Mammary epithelial cell (primary cell): ENCODE measurements at places on chromosomes 12 and 14. TPM values are rescaled to one million over a fixed set of nuclear protein-coding genes. Genes with fewer than 3 reads are reported as not detected.

GRCh38 chr12:6612247-6612646 is 5.1 kb upstream of the CHD4 start:
- DNase-seq: no peak

- DNase-seq: no peak
Observed at GRCh38 chr14:94486883-94487282, 10.9 kb upstream of the SERPINA9 start.

DNA sequence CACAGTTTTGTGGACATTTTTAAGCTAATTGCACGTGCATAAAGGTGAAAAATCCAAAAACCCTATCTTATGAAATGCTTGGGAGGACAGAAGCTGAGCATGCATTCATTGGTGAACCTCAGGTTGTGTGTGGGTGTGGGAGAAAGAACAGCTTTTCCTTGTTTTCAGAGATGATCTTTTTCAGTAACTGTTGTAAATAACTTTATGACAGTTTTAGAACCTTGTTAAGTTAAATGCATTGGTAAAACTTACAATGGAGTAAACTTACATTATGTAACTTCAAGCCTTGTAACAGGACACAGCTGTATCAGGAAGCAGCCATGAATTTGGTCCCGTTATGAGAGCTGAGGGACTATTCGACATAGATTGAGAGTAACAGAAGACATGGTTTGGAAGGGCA is 587.4 kb downstream of the GALC start:
- no peak for DNase-seq

- DNase-seq: no peak
Observed at GRCh38 chr12:130879212-130879686, 7.4 kb downstream of the RAN start.

MMP14 gene
- polyA plus RNA-seq: 351 TPM

CLEC1B gene
- polyA plus RNA-seq: not detected

DNA sequence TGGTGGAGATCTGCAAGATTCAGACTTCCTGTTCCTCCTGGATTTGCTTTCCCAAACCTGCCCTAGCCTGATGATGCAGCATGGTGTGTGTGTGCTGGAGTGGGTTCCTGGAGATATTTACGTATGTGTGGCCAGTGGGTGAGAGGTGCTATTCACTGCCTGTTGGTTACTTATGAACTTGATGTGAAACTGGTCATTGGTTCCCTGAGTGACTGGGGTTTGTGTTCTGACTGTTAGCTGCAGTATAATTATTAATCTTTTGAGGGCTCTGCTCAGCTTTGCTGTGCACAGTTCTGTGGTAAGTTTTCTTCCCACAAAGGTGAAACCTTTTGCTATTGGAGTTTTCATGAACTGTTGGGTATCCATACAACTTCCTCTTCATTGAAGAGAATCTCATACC is 541.8 kb upstream of the FBXO33 start:
- DNase-seq: no peak

DNA sequence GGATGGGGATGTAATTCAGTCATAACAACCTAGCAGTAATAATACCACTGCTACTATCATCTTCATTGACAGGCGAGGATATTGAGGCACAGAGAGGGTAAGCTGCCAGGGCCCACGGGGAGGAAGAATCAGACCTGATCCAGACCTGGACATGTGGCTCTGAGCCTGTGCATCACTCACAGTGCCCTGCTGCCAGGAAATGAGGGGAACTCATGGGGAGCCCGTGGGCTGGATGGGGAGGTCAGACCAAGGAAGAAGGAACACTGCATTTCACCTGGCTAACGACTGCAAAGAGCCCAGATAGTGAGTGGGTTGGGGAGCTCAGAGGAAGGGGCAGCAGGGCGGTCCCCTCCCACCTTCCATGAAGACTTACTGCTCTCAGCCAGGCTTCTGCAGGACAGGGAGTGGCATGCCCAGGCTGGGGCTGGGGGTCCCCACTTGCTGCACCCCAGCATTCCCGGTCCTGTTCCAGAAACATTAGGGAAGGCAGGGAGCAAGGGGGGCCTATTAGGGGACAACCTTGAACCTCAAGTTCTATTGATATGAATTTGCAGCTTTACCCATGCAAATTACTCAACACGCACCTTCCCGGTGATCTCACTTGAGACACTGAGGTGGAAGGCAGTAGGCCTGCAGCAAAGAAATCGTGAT is 37.7 kb downstream of the CALM1 start:
- no peak for DNase-seq

- DNase-seq: no peak
Observed at GRCh38 chr14:105333613-105334364, 19.2 kb downstream of the PACS2 start.

C12orf60 gene
- polyA plus RNA-seq: 1.1 TPM

MIP gene
- 0.06 TPM for polyA plus RNA-seq

DNA sequence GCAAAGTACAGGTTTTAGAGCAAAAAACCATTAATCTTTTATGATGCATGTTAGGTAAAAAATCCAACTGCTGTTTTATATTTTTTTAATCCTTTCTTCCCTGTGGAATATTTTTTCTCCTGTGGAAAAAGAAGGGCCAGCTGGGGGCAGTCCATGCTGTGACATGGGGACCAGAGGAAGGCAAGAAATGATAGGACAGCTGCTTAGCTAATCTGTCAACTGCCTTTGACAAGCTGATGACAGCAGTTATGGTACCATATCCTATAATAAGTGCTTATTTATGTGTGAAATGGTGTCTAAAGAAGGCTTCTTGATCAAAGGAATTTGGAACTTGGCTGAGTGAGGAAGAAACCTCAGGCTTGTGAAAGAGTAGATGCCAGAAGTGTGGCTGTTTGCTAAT is 452.4 kb upstream of the NOVA1 start:
- DNase-seq: no peak

DNA sequence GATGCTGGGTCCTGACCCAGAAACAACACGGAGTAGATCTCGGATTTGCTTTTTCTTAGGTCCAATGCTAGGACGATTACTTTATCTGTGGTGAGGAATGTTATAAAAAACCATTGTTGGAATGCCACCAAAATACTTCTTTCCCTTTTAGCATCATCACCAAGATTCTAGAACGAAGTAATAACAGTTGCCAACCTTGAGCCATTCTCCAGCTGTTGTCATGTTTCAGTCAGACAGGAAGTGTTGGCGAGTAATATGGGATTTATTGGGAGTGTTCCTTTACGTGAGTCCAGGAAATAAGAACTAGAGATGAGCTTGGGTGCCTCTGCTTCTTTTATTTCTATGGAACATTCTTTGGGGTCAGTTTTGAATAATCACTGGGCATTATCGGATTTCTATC is 892.9 kb downstream of the DIO2 start:
- DNase-seq: no peak

DNA sequence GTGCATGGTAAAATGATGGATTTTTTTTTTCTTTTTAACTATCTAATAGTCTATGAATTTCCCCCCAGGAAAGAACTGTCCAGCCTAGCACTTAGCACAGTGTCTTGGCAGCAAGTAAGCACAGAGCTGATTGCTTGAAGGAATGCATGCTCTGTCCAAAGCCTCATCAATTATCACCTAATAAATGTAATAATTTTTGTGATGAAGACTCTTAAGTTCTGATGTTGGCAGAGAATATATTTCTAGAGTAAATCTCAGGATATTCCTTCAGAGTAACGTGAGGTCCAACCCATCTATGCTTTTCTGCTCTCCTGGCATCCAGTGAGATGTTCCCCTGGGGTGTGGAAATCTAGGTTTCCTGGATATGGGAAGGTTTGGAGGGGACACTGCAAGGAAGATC is 152.4 kb downstream of the TMX1 start:
- no peak for DNase-seq
